ENCODE measurements at places on chromosomes 4 and X. TPM values are rescaled to one million over a fixed set of nuclear protein-coding genes. Genes with fewer than 3 reads are reported as not detected.

DNA sequence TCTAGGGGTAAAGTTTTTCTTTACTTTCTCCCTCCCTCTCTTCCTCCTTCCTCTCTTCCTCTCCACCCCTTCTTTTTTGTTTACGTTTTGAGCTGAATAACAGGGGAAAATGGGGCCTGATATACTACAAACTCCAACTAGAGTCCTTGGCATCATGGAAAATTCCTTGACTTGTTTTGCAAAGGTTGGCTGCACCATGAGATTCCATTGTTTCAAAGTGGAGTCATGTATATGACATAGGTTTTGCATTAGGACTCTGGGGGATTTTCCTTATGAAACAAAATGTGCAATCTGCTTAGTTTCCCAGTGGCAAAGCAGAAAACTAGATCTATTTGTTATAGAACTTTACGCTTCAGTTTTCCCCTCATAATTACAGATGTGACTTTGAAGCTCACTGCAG is 233.5 kb upstream of the PGRMC2 start:
- DNase-seq = no peak

- DNase-seq = no peak
Observed at GRCh38 chrX:100615005-100615404, 21.6 kb downstream of the TSPAN6 start.

DNA sequence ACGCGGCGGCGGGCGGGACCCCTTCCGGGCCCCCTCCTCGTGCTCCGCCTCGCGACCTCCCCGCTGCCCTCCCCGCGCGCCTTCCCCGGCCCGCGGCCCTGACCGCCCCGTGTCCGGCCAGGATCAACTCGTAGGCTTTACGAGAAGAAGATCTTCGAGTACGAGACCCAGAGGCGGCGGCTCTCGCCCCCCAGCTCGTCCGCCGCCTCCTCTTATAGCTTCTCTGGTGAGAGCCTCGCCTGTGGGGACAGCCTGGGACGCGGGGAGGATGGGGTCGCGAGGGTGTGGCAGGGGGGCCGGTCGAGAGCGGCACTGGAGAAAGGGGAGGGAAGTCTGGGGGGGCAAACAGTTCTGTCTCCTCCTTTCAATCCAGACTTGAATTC is 465 bp downstream of the EMD start:
- no peak for DNase-seq

- DNase-seq = no peak
Observed at GRCh38 chr4:56211202-56211601, 176.1 kb downstream of the AASDH start.

DNA sequence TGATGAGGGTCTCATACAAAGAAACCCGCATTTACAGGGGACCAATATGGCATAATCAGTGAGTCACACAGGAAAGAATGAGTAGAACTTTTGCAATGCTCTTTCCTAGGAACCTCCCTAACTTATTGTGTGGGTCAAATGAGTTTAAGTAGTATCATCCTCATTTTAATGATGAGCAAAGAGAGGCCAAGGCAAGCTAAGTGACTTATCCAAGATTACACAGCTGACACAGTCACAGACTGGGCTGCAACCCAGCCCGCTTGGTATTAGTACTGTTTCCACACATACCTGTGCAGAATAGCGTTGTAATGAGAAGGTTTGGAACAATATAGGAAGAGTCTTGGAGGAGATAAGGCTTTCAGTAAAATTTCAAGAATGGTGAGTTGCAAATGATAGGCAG is 91.0 kb upstream of the PPP1R2C start:
- no peak for DNase-seq

- no peak for DNase-seq
Observed at GRCh38 chr4:184313702-184314659, 96.3 kb upstream of the ENPP6 start.

DNA sequence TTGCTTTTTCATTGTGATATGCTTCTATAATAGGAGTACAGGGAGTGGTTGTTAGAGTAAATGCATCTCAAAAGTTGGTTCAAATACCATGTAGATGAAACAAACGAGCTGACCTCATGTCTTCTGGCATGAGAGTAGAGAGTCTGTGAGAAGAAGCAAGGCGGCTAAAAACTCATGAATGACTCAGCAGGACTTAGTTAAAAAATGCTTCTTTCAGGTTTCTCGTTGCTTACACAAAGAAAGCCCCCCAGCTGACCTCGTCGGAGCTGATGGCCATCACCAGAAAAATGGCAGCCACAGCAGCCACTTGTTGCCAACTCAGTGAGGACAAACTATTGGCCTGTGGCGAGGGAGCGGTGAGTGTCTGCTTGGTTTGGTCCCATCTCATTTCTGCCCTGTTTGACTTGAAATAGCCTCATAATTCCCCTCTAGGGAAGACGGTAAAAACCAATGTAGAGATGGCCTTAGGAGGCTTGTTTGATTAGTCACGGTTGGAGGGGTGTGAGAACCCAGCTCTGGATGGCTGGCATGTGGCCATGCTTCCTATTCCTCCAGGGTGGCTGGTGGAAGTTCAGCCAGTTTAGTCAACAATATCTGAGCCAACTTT is 14.5 kb downstream of the AFP start:
- DNase-seq = no peak

GRCh38 chr4:167399201-167399600 is 164.9 kb upstream of the SPOCK3 start:
- DNase-seq = no peak

- no peak for DNase-seq
Observed at GRCh38 chr4:105679186-105679585, 29.3 kb downstream of the INTS12 start.

DNA sequence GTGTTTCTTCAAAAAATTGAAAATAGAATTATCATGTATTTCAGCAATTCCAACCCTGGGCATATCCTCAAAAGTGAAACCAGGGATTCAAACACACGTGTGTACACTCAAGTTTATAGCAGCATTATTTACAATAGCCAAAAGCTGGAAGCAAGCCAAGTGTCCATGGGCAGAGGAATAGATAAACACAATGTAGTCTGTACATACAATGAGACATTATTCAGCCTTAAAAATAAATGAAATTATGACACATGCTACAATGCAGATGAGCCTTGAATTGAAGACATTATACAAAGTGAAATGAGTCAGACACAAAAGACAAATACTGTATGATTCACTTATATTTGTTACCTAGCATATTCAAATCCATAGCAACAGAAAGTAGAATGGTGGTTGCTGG is 853.4 kb downstream of the STIM2 start:
- DNase-seq = no peak

GRCh38 chrX:84189125-84189524 is 1.1 kb upstream of the RPS6KA6 start:
- no peak for DNase-seq

GRCh38 chr4:6453688-6453990 is 18.8 kb downstream of the PPP2R2C start:
- DNase-seq = no peak

GRCh38 chr4:3708103-3708510 is 58.1 kb upstream of the ADRA2C start:
- DNase-seq = no peak

GRCh38 chr4:159201168-159201567 is 98.3 kb downstream of the RAPGEF2 start:
- no peak for DNase-seq

- DNase-seq = no peak
Observed at GRCh38 chr4:125505621-125506020, 190.9 kb downstream of the FAT4 start.

GRCh38 chrX:16807976-16808542 is 21.8 kb downstream of the TXLNG start:
- DNase-seq = no peak

DNA sequence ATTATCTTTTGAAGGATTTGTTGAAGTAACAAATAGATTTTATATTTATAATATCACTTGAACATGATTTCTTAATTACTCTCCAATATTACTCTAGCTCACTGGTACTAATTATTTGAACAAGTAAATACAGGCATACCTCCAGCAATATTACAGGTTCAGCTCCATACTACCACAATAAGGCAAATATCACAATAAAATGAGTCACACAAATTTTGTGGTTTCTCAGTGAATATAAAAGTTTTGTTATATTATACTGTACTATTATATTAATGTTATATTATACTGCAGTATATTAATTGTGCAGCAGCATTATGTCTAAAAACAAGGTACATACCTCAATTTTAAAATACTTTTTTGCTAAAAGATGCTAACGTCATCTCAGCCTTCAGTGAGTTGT is 22.4 kb upstream of the IQCM start:
- DNase-seq = no peak

DNA sequence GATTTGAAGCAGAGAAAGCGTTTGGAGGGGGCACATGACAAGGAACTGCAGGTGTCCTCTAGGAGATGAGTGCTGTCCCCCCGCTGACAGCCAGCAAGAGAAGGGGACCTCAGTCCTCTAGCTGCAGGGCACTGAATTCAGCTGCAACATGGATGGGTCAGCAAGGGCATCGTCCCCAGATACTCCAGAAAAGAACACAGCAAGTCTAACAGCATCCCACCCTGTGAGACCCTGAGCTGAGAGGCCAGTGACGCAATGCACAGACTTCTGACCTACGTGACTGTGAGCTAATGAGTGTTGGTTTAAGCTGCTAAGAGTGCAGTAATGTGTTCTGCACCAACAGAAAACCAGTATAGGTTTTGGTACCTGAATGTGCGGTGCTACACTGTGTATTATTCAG is 11.6 kb upstream of the CENPVL2 start:
- peak; percentile 69 for DNase-seq

DNA sequence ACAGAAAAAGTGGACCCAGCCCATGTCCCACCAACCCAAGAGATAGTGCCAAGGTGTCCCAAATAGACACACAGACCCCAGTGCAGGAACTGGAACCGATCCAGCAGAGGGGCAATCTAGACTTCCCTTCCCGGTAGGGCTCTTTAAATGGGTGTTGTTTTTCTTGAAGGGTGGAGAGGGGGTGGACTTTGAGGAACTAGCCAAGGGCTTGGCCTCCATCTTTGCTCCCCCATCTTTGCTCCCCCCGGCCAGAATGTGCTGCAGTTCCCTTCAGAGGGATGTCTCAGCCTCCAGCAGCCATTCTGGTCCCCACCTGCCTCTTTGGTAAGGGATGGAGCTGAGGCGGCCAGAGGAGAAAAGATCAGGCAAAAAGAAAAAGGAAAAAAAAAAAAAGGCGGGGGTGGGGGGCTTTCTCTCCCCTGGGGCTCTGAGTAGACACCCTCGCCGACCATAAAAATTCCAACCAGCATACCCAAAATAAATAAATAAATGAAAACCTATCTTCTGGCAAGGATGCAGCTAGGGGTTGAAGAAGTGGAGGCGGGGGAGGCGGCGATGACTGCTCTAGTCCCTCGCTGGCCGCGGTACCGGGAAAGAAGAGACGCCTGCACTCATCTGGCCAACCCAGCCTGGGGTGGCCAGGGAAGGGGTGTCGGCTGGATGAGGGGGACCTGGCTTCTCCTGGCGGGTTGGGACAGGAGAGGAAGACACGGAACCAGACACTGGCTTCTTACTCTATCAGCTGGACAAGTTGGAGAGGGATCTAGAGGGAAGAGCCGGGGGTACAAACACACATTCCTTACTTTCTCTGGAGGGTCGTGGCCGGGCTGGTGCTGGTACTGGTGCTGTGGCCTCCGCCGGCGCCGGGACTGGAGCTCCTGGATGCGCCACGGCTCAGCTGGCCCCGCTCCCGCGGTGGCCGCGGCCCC is 38.5 kb upstream of the IQSEC2 start:
- DNase-seq = no peak

- DNase-seq = no peak
Observed at GRCh38 chr4:168126952-168127351, 34.6 kb downstream of the ANXA10 start.

DNA sequence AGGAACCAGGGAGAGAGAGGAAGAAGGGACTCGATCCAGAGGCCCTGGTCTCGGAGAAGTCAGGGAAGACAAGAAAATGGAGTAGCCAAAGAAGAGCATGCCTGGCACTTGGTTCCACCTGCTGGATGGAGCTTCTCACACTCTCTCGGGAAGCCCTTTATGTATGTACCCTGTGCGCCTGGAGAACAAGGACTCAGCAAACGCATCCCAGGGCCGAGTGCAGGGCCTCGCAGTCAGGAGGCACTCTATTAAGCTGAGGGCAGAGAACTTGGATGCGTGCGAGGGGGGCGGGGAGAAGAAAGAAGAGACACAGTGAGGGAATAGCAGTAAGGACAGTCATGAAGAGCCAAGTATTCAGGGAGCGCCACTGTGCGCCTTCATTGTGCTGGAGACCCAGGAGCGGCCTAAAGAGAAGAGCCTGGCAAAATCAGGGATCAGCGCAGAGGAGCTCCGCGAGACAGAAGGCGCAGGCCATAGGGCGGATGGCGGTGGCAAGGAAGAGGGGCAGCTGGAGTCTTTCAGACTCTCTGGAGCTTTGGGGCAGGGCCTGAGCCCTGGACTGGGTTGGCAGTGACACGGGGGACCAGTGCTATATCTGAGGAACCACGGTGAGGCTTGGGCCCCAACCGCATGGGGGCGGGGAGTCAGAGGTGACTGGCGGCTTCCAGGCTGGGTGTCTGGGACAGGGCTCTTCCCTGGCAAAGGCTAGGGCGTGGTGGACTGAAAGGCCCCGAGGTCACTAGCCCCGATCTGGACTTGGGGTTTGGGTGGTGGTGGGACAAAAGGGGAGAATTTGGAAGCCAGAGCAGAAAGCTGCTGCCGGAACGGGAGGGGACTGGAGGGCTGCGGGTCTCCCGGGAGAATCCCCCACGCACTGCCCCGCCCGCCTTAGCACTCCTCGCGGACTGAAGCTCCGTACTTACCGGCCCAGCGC is 1.9 kb upstream of the SEPTIN6 start:
- DNase-seq = no peak

DNA sequence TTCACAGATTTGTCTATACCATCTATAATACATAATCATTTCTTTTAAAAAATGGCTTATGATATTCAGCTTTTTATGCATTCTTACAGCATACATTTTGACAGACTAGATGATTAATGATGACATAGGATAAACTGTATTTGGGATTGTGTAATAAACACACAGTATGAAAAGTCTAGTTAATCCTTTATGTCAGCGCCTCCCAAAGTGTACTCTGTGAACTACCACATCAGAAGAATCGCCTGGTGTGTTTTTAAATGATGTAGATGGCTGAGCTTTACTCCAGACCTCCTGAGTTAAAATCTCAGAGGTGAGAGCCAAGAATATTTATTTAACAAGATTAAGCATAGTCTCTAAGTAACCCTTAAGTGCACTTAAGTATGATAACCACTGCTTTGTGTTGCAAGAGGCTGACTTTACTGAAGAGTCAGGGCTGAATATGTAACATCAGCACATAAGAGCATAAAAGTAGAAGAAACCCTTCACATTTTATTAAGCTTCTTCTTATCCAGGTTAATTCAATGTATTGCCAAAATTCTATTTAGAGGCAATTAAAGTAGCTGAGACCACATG is 104.2 kb downstream of the ANK2 start:
- no peak for DNase-seq

The HS6ST2 gene
- 0.74 TPM for total RNA-seq

The GLRA2 gene
- not detected for total RNA-seq

The XK gene
- total RNA-seq = 2.0 TPM

The CYSLTR1 gene
- 0.98 TPM for total RNA-seq

The STX18 gene
- total RNA-seq = 20.4 TPM

The PPP1R2C gene
- total RNA-seq = not detected

The DIAPH2 gene
- 38.8 TPM for total RNA-seq

The OTOP1 gene
- total RNA-seq = not detected

The GPR82 gene
- not detected for total RNA-seq

The DCAF4L1 gene
- total RNA-seq = not detected

The ADH4 gene
- total RNA-seq = 10.8 TPM

The UGT2A1 gene
- not detected for total RNA-seq

The LAMP2 gene
- 106 TPM for total RNA-seq

The TMSB15A gene
- total RNA-seq = not detected

The FAM9B gene
- total RNA-seq = not detected

The ABLIM2 gene
- total RNA-seq = 15.5 TPM

The CXXC4 gene
- total RNA-seq = 0.74 TPM

The MAGEA6 gene
- total RNA-seq = not detected

The SYTL5 gene
- 1.2 TPM for total RNA-seq

The GABRE gene
- 176 TPM for total RNA-seq

All from vagina (tissue), 2 donors.